ENCODE measurements at places on chromosomes 12 and 14. TPM values are rescaled to one million over a fixed set of nuclear protein-coding genes. Genes with fewer than 3 reads are reported as not detected.
A peak's percentile ranks its signal among the peaks of the same experiment; 100 is the strongest.

GRCh38 chr12:56086096-56086495, 6.1 kb downstream of the ERBB3 start:
- DNase-seq: no peak

DNA sequence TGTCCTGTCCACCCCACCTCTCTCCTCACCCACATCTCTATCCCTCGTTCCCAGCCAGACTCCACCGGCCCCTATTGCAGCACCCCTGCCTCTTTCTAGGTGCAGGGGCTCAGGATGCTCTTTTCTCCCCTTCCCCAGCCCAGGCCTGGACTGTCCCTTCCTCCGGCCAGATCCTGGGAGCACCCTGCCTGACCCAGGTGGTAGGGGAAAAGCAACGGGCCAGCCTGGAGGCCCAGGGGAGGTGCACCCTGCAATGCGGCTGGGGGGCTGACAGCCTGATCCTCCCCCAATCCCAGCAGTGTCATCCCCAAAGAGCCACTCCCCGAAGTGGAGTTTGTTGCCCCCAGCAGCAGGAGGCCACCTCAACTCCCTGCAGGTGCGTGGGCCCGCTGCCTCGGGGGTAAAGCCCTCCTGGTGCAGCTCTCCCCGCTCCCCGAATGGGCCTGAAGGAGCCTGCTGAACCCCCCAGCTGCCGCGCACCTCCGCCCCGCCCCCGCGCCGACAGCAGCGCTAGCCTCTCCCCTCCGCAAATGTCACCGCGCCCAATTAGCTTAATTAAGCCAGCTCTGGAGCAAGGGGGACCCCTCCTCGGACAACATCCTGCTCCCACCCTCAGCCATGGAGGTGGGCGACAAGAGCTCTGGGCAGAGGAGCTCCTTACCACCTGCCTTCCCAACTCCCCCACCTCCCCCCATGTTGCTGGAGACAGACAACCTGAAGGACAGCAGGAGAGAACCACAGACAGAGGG, 4.7 kb downstream of the NXPH4 start:
- DNase-seq: no peak

GRCh38 chr14:102891556-102891955, 30.9 kb upstream of the AMN start:
- DNase-seq: no peak

- DNase-seq: no peak
Measured at GRCh38 chr14:41986700-41987099, 380.0 kb downstream of the LRFN5 start.

DNA sequence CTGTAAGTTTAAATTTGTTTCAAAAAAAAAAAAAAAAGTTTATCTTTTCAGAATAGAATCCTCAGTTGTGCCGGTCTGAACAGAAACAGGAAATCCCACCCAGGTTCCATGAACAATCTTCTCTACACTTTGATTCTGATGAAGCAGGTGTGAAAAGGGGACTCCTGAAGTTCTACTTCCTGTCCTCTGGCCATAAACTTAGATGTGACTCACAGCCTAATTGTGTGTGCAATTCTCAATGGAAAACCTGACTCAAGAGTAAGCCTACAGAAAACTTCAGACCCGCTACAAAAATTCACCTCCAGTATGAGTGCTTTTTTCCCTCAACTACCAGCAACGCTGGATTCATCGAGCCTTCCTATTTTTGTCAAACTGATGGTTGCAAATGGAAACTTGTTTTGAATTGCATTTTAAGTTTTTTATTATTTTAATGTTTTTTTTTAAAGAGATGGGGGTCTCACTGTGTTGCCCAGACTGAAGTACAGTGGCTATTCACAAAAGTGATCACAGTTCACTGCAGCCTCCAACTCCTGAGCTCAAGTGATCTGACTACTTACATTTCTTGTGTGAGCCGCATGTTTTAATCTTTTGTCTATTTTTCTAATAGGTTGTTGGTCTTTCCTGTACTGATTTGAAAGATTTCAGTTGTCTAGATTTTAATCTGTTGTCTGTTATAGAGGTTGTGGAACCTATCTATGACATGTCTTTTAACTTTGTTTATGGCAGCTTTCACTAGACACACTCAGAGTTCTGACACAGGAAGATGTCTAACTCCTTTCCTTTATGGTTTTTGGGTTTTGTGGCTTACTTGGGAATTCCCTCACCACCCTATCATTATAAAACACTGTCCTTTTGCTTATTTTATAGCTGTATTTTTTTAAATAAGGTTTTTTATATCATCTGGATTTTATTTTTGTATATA, 37.6 kb downstream of the ATG14 start:
- DNase-seq: no peak

- DNase-seq: no peak
Measured at GRCh38 chr12:54430471-54431069, 11.5 kb upstream of the ITGA5 start.

DNA sequence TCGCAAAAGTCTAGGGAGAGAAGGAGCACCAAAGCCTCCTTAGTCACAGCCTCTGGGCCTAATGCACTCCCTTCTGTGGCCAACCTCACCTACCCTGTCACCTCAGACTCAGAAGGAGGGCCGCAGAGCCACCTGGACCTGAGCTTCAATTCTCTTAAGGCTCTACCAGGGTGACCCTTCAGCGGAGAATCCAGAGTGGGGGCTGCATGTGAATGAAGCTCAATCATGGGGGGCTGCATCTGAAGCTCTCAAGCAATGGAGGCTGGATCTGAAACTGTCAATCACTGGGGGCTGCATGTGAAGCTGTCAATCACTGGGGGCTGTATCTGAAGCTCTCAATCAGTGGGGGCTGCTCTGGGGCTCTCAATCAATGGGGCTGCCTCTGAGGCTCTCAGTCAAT, 43.1 kb upstream of the EIF5 start:
- no peak for DNase-seq

GRCh38 chr12:71439613-71440344, at the start of gene LGR5:
Gene LGR5, plus strand, starts transcription at chr12:71439798. Its CDS starts 283 bp downstream, at chr12:71440081.
- DNase-seq: no peak

GRCh38 chr12:122126713-122127597, 47.1 kb downstream of the IL31 start:
- DNase-seq: peak; percentile 26

Gene SMCO2
- total RNA-seq: 0.47 TPM

- DNase-seq: no peak
Measured at GRCh38 chr12:50597200-50598195, 92.7 kb downstream of the DIP2B start.

- DNase-seq: peak; percentile 52
Measured at GRCh38 chr12:122867691-122868461, 28.0 kb downstream of the VPS37B start.

- no peak for DNase-seq
Measured at GRCh38 chr12:120012067-120012621, 23.1 kb downstream of the BICDL1 start.

- no peak for DNase-seq
Measured at GRCh38 chr12:120842595-120842994, 61.6 kb downstream of the SPPL3 start.

- no peak for DNase-seq
Measured at GRCh38 chr12:49917788-49918173, 14.1 kb upstream of the FAIM2 start.

DNA sequence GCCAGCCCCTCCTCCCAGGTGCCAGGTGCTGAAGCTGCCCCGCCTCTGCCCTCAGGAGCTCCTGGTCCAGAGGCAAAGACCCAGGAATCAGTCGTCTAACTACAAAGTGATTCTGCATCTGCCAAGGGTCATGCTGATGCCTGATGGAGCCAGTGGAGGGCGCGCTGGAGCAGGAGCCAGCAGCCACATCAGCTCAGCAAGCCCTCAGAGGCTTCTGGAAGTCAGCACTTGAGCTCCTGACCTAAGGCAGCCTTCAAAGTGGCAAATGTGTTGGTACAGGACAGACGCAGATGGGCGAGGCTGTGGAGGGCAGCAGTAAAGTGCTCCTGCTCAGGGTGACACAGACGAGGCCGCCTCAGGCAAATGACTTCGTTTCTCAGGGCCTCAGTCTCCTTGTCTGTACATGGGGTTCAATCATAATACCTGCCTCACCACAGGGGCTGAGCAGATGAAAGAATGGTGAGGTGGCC, 10.9 kb downstream of the C12orf43 start:
- no peak for DNase-seq

Data from lower lobe of right lung (tissue), 2 donors.